Renal cortical epithelial cell (primary cell): ENCODE measurements at places on chromosomes 3 and 15. TPM values are rescaled to one million over a fixed set of nuclear protein-coding genes. Genes with fewer than 3 reads are reported as not detected.

DNA sequence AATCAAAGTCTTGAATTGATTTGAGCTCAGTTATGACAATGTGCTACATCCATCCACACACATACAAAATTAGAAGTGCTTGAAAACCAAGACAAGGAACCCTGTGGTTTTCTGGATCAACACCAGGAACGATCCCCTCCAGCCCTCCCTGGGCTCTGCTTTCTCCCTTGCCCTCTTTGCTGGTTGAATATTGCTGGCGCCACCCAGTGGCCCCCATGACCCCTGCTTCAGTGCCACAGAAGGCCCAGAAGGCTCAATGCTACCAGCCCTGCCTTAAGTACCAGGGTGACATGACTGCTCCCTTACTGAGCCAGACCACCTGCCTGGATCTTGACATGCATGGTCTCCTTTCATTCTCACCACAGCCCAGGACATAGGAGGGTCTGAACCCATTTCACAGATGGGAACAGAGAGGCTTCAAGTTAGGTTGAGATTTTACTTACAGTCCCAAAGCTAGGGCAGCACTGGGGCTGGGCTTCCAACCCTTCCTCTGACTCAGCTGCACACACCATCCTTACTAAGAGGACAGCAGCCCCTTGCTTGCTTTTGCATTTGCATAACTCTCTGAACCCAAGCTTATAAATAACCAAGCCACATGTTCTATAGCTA is 15.0 kb downstream of the IL12A start:
- peak; percentile 35 for DNase-seq

The LRRC34 gene
- 5.2 and 8.0 TPM in 2 replicates for total RNA-seq

The GALNT15 gene
- 0.17 and 0.55 TPM in 2 replicates for total RNA-seq

The GHRL gene
- total RNA-seq: not detected in 2 replicates
